ENCODE measurements at places on chromosomes 12 and 14.

GRCh38 chr12:41188841-41189394 is 798 bp downstream of the PDZRN4 start:
- no peak for DNase-seq

GRCh38 chr14:55794655-55795595 is 214.9 kb downstream of the KTN1 start:
- DNase-seq: no peak

DNA sequence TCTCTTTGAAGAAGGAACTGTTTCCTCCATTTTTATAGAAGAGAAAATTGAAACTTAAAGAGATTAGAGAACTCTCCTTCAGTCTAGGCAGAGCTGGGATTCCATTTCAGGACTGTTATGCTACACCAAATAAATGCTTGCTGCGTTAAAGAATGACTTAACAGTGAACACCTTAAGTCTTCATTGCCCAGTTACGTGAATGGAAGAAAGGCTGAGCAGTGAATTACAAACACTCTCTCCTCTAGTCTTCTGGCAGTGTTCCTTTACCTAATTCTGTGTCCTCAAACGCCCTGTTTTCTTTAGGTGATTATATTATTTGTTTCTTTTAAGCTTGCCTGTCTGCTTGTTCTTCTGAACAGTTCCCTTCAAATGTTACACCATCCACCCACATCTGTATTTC is 59.7 kb downstream of the RCOR1 start:
- no peak for DNase-seq

GRCh38 chr12:78340406-78340805 is 509.7 kb downstream of the NAV3 start:
- DNase-seq: no peak

DNA sequence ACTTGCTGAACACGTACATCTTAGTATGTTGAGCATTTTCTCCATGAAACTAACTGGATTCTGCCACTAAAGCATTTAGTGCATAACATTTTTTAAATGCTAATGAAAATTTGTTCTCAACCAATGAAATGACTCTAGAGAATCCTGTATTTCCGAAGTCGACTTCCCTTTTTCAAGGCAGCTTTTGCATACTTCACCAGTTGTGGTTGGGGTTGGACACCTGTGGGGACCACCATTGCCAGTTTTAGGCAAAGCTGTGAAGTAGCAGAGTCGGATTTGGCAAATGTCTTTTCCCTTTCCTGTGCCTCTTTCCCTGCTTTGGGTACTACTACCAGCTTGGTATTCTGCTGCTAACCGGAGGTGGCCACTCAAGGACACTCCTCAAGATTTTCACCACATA is 349.2 kb downstream of the BCAT1 start:
- no peak for DNase-seq

DNA sequence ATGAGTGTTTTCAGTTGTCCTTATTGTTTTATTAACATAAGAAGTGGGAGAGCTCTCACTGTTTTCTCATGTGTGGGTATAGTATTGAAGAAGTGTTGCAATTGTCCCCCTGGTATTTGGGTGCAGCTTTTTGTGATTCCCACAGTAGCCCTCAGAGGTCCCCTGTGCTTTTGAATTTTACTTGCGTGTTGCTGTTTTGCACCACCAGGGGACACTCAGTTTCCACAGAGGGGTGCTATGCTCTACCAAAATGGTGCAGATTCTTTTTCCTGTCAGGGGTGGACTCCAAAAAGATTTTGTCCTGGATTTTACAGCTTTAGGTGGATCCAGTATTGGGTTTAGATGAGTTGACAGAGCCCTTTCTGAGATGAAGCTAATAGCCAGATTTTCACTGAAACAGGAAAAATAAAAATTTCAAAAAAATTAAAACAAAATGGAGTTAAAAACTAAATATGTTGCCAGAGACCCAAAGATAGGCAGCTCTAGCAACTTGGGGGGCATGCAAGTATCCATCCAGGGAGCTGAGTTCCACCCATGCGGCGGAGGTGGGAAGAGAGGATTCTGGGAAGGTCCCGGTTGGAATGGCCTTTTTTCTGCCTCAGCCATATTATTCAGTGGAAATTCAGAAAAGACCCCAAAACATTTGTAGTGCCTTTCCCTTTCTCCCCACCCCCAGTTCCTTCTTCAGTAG is 50.2 kb downstream of the TTLL5 start:
- peak; percentile 15 for DNase-seq

DNA sequence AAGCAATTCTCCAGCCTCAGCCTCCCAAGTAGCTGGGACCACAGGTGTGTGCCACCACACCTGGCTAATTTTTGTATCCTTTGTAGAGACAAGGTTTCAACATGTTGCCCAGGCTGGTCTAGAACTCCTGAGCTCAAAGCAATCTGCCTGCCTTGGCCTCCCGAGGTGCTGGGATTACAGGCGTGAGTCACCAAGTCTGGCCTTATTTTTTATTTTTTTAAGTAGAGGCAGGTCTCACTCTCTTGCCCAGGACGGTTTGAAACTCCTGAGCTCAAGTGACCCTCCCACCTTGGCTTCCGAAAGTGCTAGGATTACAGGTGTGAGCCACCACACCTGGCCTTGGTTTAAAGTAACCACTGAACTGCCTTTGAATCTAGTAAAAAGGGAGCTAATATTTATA is 56.8 kb downstream of the SPPL3 start:
- no peak for DNase-seq

- no peak for DNase-seq
Measured at GRCh38 chr14:63611078-63611477, 30.6 kb downstream of the WDR89 start.

- no peak for DNase-seq
Measured at GRCh38 chr12:93266-94005, 26.9 kb downstream of the IQSEC3 start.

GRCh38 chr14:68660495-68660894 is 132.4 kb downstream of the ZFP36L1 start:
- no peak for DNase-seq

DNA sequence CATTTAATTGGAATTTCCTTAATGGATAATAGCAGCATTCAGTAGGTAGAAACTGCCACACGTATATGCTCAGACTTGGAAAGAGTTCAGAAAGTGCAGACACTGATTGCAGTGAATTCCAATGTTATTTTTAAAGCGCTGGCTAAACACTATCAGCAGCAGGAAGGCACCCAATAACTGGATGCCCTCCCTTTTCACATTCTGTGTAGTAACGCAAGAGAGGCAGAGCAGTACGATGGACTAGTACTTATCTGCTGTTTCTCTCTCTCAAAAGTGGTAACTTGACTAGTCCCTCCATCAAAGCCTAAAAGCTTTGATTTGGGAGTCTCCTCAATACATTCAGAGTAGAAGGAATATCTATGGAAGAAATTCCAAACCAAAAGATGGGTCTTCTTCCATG is 791.0 kb downstream of the TMTC2 start:
- DNase-seq: no peak

DNA sequence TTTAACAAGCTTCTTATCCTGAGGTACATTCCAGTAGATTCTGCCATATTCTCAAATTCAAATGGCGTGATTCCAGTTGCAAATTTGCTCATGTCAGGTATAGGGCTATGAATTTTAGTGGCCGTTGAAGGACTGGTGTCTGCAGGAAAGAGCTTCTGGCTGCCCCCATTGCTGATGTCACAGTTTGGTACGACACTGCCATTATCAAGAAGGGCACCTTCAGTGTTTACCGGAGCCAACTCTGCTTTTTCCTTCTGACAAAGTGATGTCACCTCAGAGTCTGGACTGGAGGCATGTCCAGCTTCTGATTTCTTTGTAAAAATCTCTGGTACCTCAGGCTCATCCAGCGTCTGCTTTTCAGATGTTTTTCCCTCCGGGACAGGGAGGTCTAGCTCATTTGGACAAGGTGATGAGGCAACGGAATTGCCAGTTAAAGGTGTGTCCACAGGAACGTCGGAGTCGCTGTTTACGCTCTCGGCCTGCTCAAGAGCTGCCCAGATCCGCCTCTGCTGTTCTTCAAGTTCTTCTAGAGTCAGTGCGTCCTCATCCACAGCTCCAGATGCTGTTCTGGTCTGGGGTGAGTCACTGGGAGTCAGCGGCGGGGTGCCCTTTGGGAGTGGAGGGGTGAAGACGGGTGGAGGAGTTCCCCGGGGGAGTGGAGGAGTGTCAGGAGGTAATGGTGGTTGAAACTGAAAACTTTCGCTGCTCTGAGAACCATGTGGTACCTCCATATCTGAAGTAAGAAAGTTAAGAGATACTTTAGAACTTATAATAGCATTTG is 27.0 kb downstream of the ZCCHC8 start:
- DNase-seq: no peak

DNA sequence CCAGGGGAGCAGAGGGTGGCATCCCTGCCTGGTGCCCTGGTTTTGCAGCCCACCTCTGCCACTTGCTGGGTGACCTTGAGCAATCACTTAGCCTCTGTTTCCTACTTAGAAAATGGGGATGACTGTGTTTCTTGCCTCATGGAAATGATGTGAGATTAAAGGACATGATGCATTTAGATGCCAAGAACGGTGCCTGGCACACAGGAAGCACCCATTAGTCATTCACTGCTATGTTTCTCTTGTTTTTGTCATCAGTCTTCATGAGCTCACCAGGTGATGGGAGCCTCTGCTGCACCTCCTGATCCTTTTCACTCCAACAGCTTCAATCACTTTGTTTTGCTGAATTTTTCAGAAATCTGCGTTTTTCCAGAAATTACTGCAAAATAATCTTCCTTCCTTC is 23.6 kb upstream of the ATF1 start:
- DNase-seq: no peak

- no peak for DNase-seq
Measured at GRCh38 chr14:45198551-45198950, 54.5 kb downstream of the MIS18BP1 start.

- DNase-seq: no peak
Measured at GRCh38 chr12:63894132-63894531, 49.6 kb downstream of the SRGAP1 start.

DNA sequence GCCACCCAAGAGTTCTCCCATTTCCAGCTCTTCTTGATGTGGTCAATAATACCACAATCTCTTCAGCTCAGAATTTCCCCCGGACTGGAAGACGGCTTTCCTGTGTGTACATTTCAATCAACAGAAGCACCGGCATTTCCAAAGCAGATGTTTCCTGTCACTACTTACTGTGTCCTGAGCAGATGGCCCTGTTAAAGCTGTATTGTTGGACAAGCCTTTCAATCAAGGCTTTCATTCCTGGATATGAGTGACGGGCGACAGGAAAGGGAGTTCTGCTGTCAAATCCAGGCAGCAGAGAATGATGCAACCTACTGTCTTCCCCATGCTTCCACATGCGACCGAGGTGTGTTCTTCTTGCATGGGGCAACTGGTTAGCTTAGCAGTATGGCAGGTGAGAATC is 76.4 kb upstream of the CCDC60 start:
- DNase-seq: no peak

DNA sequence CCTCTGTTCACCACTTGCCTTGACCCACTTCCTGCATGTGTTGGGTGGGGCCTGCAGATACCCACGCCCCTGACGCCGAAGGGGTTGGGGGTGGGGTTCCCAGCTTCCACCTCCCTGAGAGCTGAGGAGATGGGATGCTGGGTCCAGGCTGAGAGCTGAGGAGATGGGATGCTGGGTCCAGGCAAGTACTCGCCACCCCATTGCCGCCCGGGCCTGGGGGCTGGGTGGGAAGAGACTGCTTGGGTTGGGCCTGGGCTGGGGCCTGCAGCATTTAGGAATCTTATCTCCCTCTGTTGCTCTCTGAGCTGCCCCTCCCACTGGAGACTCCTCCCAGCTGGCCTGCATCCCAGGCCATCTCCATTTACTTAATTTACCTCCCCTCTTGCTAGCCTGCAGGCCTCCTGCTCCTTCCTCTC is 17.4 kb downstream of the TEAD4 start:
- DNase-seq: no peak

- no peak for DNase-seq
Measured at GRCh38 chr14:95493503-95493902, 22.9 kb downstream of the SYNE3 start.

DNA sequence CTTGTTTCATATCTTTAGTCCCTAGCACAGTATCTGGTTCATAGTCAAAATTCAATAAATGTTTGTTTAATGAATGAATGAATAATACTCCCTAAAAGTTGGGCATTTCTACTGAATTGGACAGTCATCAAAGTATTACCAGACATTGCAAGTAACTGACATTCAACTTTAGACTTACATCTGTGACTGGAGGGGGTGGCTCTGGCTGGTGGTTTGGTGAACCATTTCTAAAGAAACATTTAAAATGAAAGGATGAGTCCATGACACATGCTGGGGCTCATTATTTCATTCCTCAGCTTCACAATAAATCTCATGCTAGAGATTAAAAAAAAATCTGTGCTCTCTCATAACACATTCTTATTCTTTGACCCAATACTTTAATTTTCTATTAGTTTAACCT is 20.6 kb upstream of the CSRNP2 start:
- no peak for DNase-seq

DNA sequence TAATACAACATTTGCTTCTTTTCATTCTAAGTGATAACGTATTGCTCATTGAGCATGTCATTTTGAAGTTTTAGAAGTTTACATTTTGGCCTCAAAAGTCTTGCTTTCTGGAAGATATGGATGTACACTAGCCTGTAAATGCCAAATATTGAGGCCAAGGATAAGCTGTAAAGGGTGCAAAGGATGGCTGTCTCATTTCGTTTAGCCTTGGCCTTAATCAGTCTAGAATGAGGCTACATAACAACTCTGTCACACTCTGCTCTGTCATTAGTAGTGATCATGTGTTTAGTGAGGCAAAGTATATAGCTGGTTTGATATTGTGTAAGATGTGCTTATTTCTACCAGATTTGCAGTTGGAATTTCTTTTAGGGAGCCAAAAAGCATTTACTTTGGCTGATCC is 344.5 kb downstream of the TMTC2 start:
- no peak for DNase-seq

DNA sequence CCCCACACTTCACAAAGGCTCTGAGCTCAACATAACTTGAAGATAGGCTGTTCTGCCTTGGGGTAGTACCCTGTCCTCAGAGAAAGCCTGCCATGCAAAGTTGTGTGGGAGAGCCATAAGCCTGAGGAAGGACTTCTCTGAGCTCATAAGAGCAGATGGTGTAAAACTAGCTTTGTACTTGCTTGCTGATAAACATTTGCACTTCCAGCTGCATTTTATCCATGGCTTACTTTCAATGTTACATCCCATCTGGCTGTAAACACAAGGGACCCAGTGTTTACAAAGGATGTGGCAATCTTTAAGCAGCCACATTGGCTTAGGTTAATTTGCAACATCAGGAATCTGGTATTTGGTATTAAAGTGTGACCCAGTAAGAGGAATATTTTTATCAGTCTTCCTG is 258.1 kb downstream of the IPO8 start:
- DNase-seq: no peak

GRCh38 chr12:5395443-5396271 is 36.3 kb upstream of the NTF3 start:
- DNase-seq: no peak

DNA sequence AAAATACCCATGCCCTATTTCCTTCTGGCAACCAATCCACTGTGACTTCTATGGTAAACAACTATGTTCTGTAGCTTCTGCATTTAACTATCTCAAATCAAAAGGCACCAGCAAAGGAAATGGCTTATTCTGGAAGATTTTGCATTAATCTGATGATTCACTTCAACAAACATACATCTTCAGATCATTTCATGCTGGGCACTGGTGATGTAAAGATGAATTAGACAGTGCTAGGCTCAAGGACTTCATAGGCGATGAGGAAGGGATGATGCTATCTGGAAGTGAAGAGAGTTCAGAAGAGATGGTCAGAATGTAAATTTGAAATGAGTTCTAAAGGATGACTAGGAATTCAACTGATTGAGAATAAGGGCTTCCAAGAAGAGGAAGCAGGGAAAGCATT is 363.3 kb downstream of the PAWR start:
- no peak for DNase-seq

GRCh38 chr14:74239848-74240793 is 872 bp downstream of the VSX2 start:
- DNase-seq: no peak

- no peak for DNase-seq
Measured at GRCh38 chr12:124927201-124928094, 13.0 kb upstream of the UBC start.
